ENCODE measurements at places on chromosomes 11 and 22.
A peak's percentile ranks its signal among the peaks of the same experiment; 100 is the strongest.

DNA sequence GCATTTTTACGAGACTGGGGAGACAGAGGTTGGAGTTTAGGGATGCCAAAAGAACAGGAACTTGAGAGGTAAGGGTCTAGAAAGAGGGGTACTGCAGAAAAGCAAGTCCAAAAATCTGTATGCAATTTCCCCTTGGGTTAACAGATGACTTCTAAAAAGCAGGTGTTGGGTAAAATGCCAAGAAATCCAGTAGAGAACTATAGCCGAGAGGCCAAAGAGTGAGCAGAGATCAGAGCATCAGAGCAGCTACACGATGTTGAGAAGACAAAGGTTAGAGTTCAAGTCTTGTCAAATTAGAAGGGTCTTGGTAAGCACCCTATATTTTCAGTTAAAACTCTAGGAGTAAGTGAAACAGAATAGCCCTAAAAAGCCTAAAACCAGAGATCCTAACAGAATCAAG lies 145.2 kb downstream of the FCHSD2 start:
- no peak for DNase-seq

- DNase-seq = no peak
Measured at GRCh38 chr22:44557064-44557748, 59.2 kb upstream of the RTL6 start.

- DNase-seq = no peak
Measured at GRCh38 chr11:129613071-129613470, 202.6 kb upstream of the TMEM45B start.

GRCh38 chr22:28714043-28714628 lies 27.5 kb downstream of the CHEK2 start:
- no peak for DNase-seq

- DNase-seq = no peak
Measured at GRCh38 chr11:123549926-123550917, 104.2 kb downstream of the SCN3B start.

GRCh38 chr11:13141731-13142709 lies 132.9 kb downstream of the RASSF10 start:
- no peak for DNase-seq

DNA sequence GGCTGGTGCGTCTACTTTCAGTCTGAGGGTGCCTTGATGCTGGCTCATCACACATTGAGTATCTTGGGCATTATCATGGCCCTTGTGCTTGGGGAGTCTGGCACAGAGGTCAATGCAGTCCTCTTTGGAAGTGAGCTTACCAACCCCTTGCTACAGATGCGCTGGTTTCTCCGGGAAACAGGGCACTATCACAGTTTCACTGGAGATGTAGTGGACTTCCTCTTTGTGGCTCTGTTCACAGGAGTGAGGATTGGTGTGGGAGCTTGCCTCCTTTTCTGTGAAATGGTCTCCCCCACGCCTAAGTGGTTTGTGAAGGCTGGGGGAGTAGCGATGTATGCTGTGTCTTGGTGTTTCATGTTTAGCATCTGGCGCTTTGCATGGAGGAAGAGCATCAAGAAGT lies 4.9 kb downstream of the TLCD5 start:
- no peak for DNase-seq

DNA sequence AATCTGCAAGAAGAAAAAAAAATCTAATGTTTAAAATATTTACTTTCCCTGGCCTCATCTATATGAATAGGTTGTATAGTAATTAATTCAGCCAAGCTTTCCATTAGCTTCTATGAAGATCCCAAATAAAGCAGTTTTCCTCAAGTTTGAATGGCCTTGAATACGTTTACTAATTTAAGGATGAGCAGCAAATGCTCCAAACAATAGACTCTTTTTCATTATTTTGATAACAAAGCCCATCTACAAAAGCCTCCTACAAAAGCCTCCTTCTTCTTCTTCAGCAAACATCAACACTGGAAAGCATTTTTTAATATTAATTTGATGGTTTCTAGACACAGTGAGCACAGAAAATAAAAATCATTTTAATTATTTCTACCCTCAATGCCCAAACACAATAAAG lies 1130.3 kb upstream of the CNTN5 start:
- no peak for DNase-seq

GRCh38 chr11:125274309-125274708 lies 109.8 kb downstream of the PKNOX2 start:
- DNase-seq = no peak

DNA sequence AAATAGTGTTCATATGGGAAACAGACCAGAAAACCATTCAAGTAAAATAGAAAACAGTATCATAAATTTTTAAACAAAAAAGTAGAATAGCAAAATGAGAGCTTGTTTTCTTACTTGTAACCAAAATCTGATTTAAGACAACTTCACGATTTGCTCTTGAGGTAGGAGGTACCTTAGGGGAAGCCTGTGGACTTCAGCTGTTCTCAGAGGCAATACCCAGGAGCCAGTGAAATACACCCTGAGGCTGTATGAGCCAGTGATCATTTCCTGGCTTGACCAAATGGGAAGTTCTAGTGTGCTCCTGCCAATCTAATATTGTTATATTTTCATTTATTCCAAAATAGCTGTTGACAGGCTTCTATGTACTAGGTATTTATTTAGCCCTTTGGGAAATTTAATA lies 104.8 kb downstream of the ARHGAP42 start:
- DNase-seq = no peak

DNA sequence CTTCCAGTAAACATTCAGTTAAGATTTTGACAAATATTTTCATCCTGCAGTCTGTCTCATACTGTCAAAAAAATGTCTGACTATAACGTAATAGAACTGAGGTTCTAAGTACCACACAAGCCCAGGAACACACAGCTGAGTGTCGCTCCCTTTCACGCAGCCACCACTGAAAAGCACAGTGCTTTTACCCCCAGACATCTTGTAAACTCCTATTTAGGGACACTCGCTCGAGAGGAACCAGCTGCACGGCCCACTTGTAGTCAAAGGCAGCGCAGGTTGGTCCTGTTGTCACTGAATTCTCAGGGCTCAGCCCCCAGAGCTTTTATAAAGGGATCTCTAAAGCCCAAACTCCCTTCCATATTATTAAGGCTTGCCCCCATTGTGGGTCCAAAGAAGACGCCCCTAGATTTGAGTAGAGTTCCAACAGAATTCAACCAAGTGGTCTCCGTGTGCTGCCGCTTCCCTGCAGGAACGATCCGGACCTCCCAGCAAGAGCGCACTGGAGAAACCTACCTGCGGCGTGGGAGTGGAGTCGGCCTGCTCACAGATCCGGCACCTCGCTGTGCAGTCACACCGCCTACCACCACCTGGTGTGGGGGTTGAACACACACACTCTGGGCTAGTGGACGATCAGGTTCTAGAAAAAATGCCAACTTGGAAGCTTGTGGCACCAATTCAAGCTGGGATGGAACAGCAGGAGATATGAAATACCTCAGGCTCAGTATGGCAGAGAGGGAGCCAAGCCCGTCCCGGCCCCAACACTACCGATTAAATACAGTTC lies 23.4 kb downstream of the ASPHD2 start:
- no peak for DNase-seq

GRCh38 chr11:35029979-35030682 lies 108.8 kb upstream of the CD44 start:
- peak; percentile 28 for DNase-seq
